ENCODE measurements at places on chromosomes 1 and 21. TPM values are rescaled to one million over a fixed set of nuclear protein-coding genes. Genes with fewer than 3 reads are reported as not detected.

The TNN gene
- total RNA-seq = not detected

The HPCA gene
- not detected for total RNA-seq

The SPATA45 gene
- total RNA-seq = 0.75 TPM

The CD84 gene
- not detected for total RNA-seq

The ZNF672 gene
- total RNA-seq = 14.4 TPM

GRCh38 chr1:94736549-94736948 lies 83.6 kb upstream of the SLC44A3 start:
- no peak for DNase-seq

GRCh38 chr1:167137793-167138510 lies 44.1 kb downstream of the STYXL2 start:
- no peak for DNase-seq

- no peak for DNase-seq
These were observed 178.1 kb upstream of the RUNX1 start for GRCh38 chr21:35226968-35227744.

- DNase-seq = no peak
These were observed 18.2 kb upstream of the NADK start for GRCh38 chr1:1796466-1796865.

GRCh38 chr1:211335522-211336157 lies 9.0 kb downstream of the TRAF5 start:
- DNase-seq = no peak

- DNase-seq = no peak
These were observed 11.8 kb downstream of the RSBN1 start for GRCh38 chr1:113800487-113800886.

DNA sequence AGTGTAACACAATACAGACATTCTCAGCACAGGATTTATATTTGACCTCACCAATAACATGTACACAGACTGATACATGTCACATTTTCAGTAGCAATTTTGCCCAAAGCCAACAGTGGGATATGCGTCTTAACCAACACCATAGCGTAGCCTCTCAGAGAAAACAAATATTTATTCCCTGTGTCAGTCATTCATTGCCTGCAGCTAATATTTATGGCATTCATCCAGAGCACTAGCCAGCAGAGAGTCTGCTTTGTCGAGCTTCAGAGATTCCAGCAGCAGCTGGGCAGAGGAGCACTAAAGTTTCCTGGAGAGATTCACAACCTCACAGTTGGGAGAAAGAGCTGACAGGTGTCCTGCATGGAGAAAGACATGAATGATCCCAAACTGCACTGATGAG lies 400.7 kb upstream of the DAB1 start:
- DNase-seq = no peak

GRCh38 chr1:224168859-224169380 lies 14.1 kb upstream of the DEGS1 start:
- peak; percentile 57 for DNase-seq

DNA sequence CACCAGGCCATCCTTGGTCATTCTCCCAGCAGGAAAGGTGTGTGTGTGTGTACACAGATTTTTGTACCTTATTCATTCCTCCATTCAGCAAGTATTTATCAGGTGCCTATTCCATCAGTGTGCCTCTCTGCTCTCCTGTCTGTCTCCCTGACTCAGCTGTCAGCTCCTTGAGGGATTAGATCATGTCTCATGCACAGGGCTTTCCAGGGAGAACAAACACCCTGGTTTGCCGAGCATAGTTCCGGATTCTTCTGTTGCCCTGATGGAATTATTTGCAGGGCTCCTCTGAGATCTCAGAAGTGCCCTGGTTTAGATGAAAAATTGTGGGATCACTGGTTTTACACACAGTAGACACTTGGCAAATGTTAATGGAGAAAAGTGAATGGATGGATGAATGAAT lies 8.1 kb upstream of the SDHB start:
- no peak for DNase-seq

GRCh38 chr1:61427510-61427909 lies 297.4 kb downstream of the TM2D1 start:
- DNase-seq = no peak

GRCh38 chr1:230832476-230832875 lies 35.8 kb downstream of the C1orf198 start:
- DNase-seq = no peak

- DNase-seq = no peak
These were observed 550 bp upstream of the PCAT6 start for GRCh38 chr1:202810193-202810614.

- peak; percentile 81 for DNase-seq
These were observed 102.9 kb downstream of the GABPA start for GRCh38 chr21:25837533-25838265.

GRCh38 chr1:56745231-56745630 lies 74.0 kb downstream of the FYB2 start:
- DNase-seq = no peak

- DNase-seq = no peak
These were observed 32.3 kb downstream of the PABPC4 start for GRCh38 chr1:39544327-39544726.

GRCh38 chr1:204947338-204947737 lies 76.7 kb downstream of the NFASC start:
- no peak for DNase-seq
